Activated CD4-positive, alpha-beta T cell treated with anti-CD3 and anti-CD28 coated beads for 4 hours (primary cell): ENCODE measurements at places on chromosomes 6 and 20.

GRCh38 chr6:376827-377640 lies 14.5 kb upstream of the IRF4 start:
- DNase-seq, result no peak

DNA sequence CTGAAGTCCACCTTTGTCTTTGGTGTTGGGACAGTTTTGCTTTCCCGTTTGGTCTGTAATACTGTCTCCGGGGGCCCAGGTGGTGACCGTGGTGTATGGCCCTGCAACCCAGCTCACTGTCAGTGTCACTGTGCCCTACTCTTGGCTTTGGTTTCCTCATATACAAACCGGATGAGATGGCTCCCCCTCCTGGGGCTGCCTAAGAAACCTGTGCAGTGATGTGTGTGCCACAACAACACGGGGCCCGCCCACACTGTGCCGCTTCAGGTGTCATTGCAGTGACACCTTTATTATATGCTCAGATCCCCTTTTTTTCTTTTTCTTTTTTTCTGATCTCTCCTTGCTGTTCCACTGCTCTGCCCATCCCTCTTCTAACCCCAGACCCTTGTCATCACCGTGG lies 73.9 kb downstream of the RAMACL start:
- peak; percentile 52 for DNase-seq

GRCh38 chr20:24827603-24828295 lies 121.3 kb upstream of the CST7 start:
- no peak for DNase-seq

DNA sequence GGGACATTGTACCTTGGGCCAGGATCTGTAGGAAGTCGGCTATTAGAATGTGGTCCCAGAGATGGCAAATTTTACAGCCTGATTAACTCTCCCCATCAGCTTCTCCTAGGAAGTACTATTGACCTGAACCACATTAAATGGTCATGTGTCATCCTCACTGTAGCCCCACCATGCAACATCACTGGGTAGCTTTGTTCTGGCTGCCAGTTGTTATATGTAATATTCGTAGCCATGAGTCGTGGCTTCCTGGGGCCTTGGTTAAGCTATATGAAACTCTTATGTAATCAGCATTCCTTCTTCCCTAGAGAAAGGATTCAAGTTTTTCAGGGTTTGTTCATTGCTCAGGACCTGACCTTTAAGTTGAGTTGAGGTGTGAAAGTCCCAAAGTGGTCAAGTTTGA lies 125.7 kb downstream of the ANKS1A start:
- no peak for DNase-seq

GRCh38 chr6:165599596-165600487 lies 63.2 kb downstream of the PDE10A start:
- no peak for DNase-seq

DNA sequence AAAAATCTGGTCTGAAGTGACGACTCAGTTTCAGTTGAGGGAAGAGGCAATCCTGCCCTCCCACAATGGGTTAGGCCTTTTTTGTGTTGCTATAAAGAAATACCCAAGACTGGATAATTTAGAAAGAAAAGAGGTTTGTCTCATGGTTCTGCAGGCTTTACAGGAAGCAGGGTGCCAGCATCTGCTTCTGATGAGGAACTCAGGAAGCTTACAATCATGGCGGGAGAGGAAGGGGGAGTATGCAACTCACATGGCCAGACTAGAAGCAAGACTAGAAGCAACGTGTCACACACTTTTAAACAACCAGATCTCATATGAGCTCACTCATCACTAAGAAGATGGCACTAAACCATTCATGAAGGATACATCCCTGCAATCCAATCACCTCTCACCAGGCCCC lies 529.3 kb downstream of the KIF16B start:
- DNase-seq, result no peak

DNA sequence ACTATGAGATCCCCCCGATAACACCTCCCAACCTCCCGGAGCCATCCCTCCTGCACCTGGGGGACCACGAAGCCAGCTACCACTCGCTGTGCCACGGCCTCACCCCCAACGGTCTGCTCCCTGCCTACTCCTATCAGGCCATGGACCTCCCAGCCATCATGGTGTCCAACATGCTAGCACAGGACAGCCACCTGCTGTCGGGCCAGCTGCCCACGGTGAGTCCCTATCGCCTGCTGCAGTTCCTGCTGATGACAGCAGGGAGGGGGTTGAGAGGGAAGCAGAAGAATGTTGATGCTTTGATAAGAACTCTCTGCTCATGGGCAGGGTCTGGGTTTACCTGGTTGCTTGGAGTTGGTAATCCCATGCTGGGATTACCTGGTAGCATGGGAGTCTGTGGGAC lies 91.9 kb downstream of the TOX2 start:
- no peak for DNase-seq

DNA sequence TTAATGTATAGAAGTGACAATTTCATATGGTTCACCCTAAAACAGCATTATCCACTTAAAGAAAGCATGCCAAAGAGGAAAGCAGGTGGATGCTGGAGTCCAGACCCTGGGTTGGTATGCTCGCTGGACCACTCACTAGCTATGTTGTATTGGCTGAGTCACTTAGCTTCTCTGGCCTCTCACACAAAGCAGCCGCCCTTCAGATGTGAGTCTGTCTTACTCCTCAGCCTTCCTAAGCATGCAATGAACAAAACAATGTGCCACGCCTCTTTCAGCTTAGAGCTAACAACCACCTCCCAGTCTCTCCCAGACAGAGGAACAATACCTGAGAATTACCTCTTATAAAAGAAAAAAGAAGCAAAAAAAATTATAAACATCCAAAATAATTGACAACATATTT lies 29.4 kb downstream of the SIM1 start:
- DNase-seq, result no peak

DNA sequence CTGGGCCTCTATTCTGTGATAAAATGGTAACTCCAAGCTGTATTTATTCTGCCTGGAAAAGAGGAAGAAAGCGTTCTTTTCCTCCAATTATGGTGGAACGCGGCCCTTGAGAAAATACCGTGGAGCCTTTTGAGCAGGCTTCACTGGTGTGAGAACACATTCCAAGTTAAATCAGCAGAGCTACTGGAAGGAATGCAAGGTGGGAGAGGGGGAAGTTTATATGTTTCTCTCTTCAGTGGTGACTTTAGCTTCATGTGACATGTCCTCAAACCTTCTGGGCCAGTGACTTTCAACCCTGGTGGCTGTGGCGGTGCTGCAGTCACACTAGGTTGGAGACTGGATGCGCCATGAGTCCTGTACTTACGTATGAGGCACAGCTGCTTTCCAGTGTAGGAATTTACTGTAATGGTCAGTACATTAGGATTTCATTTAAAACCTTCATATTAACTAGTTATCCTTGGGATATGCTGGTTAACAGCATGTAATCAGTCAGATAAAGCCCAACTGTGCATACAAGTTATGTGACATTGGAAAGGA lies 221.7 kb downstream of the ARID1B start:
- no peak for DNase-seq

DNA sequence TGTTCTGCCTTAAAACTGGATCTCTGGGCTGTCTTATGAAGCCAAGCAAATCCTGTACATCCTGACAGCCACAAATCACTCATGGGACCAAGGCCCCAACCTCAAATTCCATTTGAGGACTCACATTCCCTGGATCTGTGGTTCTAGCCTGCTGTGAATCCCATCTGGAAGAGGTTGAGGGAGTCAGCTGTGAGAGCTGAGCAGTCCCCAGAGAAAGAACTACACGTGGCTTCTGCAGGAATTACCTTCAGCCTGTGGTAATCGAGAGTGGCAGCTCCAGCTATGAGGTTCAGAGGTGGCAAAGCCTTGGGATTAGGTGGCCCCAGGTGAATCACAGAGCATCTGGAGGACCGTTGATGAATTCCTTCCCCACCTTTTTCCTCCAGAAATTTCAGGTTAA lies 245.2 kb downstream of the SLC24A3 start:
- no peak for DNase-seq

DNA sequence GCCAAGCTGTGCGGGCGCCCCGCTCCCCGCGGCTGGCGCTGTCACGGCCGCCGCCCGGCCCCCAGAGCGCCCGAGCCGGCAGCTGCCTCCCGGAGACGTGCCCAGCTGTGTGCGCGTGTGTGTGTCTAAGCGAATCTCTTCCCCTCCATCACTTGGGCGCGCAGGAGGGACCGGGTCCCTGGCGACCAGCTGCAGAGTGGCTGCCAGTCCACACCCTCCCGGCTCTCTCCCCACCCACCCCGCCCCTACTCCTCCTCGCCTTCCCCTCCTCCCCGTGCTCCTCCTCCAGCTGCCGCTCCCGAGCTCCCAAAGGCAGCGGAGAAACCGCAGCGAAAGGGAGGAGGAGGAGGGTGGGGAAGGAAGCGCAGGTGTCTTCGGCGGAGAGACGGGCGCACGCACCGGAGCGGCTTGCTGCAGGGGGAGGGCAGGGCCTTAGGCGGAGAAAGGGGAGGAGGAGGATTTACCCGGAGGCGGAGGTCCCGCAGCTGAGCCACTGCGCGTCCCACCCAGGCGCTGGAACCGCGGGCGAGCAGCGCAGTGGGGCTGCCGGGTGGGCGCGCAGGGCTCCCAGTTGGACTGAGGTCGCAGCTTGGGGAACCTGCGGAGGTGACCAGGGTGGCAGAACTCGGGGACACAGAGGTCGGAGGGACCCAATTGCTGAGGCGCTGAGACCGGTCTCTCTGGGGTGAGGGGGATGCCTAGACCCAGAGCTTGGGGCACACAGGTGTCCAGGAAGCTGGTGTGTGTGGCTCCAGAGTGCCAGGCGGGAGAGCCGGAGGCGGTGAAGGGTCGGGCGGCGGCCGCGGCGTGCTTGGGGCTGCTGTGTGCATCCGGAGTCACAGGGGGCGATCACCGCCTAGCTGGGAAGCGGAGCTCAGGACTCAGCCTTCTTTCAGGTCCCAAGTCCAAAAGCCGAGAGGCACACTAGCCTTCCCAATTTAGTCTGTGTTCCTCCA lies at the start of gene HS3ST5:
Gene HS3ST5, minus strand, starts transcription at position 198 of the 956 bp plus-strand sequence. CDS start 280,178 bp downstream, outside the sequence.
- DNase-seq, result no peak

GRCh38 chr20:9919271-9920014 lies 80.6 kb upstream of the PAK5 start:
- DNase-seq, result no peak

- DNase-seq, result no peak
These were observed 345.3 kb downstream of the CDKAL1 start for GRCh38 chr6:20879526-20879925.

GRCh38 chr6:6581054-6581453 lies 7.5 kb upstream of the LY86 start:
- DNase-seq, result peak; percentile 28

DNA sequence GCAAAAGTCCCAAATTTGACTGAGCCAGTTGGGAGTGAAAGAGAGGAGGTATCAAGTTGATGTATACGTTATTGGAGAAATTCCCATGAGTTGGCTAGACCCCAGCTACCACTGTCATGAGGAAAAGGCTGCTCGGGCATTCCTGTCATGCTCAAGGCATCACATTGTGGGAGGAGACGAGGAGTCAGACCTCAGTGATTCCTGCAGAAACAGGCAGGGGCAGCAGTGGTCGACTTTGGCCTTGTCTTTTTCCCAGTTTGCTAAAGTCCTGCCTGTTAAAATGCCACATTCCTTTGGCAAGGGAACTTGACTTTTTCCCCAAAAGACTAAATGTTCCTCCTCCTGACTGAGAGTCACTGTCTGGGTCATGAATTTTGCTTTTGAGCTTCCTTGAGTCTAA lies 295.5 kb upstream of the HS3ST5 start:
- no peak for DNase-seq

- DNase-seq, result no peak
These were observed 21.2 kb downstream of the STK38 start for GRCh38 chr6:36526066-36526465.

DNA sequence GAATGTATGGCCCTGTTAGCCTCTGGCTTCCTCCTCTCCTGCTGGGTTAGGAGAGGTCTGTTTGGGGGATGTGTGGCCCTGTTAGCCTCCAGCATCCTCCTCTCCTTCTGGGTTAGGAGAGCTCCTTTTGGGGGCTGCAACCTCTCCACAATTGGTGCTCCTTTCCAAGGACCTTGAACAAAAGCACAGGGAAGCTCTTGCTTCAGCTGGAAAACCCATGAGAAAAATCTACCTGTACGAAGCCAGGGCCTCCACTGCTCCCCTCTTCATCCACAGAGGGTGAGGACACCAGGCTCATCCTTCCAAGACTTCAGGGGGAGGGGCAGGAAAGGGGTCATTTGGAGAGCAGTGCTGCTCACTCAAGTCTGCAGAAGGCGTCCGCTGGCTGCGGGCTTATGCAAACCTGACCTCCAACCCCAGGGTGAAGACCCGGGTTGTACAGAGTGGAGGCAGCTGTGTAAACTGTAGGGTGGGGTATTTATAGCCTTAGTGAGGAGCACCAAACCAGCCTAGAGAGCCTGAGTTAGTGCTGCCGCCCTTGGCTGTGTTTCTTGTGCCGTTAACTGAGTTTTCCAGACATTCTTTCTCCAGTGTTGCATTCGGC lies 62.1 kb downstream of the SLC24A3 start:
- DNase-seq, result no peak

DNA sequence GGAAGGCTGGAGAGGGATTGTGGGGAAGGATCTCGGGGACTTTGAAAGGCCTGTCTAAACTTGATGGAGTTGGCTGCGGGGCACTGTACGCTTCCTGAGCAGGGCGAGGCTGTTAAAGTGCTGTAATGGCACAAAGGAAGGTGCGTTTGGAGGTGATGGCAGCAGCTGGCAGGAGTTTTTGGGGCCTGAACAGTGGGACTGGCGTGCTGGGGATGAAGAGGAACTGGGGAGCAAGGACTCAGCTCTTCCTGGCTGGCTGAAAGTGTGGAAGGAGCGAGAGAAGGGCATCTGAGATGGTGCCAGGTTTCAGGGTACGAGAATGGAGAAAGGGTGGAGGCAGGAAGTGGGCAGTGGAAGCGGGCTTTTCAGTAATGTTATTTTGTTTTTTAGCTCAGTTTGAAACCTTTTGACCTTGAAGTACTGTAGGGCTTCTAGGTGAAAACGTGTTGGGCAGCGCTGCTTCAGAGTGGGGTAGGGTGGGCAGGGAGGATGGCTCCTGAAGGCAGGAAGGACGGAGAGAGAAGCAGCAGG lies 8.0 kb downstream of the TMEM181 start:
- DNase-seq, result no peak
